Right ventricle myocardium inferior (tissue), 1 donor: ENCODE measurements at places on chromosomes 7 and 10.

DNA sequence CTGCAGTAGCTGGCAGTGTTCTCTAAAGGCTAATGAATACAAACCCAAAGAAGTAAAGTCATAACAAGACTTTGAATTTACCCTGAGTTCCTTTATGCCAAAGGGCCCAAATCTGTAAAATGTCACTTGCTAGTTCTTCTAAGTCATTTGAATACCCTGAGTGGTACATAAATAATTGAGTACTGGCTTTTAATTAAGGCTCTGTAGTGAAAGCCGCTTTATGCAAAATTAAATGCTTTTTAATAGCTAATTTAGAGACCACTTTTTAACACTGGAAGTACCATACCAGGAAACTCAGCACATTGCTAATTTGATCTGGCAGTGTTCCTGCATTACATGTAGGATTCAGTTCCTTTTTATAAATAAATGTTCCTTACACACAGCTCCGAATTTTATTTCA is 24.0 kb upstream of the TSPAN13 start:
- DNase-seq, result no peak

DNA sequence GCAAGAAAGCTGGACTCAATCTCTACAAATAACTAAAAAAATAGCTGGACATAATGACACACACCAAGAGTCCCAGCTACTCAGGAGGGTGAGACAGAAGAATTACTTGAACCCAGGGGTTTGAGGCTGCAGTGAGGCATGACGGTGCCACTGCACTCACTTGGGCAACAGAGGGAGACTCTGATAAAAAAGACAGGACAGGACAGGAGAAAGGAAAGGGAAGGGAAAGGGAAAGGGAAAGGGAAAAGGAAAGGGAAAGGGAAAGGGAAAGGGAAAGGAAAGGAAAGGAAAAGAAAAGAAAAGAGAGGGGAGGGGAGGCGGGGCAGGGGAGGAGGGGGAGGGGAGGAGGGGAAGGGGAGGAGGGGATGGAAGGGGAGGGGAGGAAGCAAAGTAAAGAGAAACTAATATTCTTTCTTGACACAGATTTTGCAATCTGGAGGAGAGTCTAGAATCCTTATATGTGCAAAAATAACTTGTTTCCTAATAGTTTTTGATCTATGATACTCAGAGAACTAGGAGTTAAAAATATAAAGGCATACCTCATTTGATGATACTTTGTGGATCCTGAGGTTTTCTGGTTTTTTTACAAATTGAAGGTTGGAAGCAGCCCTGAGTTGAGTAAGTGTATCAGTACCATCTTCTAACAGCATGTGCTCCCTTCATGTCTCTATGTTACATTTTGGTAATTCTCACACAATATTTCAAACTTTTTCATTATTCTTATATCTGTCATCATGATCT is 8.0 kb downstream of the SAR1A start:
- DNase-seq, result no peak

- DNase-seq, result no peak
These were observed 462.2 kb upstream of the LRRTM3 start for GRCh38 chr10:66463611-66464010.

DNA sequence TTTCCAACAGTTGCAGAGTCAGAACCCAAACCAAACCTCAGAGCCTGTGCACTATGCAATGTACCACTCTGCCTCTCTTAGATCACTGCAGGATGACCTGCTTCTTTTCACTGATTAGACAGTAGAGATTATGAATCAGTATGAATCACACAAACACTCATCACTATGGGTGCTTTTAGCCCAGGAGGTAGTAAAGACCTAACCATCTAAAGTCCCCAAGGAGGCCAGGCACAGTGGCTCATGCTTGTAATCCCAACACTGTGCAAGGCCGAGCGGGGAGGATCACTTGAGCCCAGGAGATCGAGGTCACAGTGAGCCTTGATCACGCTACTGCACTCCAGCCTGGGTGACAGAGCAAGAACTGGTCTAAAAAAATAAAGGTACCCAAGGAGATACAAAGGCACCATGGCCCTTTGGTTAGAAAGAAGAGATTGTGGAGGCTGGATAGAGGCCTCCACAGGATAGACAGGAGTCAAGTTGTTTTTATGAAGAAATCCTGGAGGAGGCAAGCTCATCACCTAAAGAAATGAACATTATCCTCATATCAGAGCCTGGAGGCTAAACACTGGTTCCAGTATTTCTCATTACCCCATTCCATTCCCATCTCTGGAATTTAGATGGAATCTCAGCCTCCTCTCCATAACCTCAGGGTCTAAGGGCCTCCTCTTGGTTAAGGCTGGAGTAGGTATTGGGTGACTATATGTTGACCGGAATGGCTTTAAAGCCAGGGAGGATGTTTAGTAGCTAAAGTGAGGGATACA is 12.9 kb downstream of the SEC31B start:
- no peak for DNase-seq

DNA sequence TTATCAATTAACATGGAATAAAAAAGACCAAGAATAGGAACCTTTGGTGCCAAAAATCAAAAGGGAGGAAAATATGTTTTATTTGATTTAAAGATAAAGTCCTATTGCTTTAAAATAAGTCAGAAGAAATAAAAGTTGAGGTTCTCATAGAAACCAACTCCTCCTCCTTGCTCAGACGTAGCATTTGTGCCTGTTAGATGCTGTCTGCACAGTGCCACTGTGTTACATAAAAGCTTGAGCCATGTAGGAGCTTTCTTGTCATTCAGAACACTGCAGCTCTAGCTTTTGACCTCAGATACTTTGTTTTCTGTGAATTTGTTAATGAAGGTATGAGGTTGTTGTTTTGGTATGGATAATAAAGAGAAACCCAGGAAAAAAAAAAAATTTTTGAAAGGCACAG is 50.3 kb downstream of the LRRC4 start:
- DNase-seq, result no peak
